ENCODE measurements at places on chromosomes 2 and 18. TPM values are rescaled to one million over a fixed set of nuclear protein-coding genes. Genes with fewer than 3 reads are reported as not detected.

CHST9 gene
- polyA plus RNA-seq, result 9.6 TPM

SEPTIN2 gene
- polyA plus RNA-seq, result 334 TPM

DSC2 gene
- 2.7 TPM for polyA plus RNA-seq

ELOA2 gene
- polyA plus RNA-seq, result 8.0 TPM

POMC gene
- 17.9 TPM for polyA plus RNA-seq

PKDCC gene
- polyA plus RNA-seq, result 121 TPM

PPP4R3B gene
- polyA plus RNA-seq, result 51.3 TPM

KIAA2012 gene
- 1.6 TPM for polyA plus RNA-seq

FAP gene
- 5.6 TPM for polyA plus RNA-seq

PROKR1 gene
- polyA plus RNA-seq, result 0.36 TPM

DSG1 gene
- 5.4 TPM for polyA plus RNA-seq

POTEI gene
- polyA plus RNA-seq, result 11.3 TPM

CRYBA2 gene
- 2.7 TPM for polyA plus RNA-seq

MC5R gene
- not detected for polyA plus RNA-seq

DPYSL5 gene
- 22.3 TPM for polyA plus RNA-seq

GYPC gene
- polyA plus RNA-seq, result 40.2 TPM

SOWAHC gene
- 13.3 TPM for polyA plus RNA-seq

ZBTB7C gene
- polyA plus RNA-seq, result 14.1 TPM

SH3RF3 gene
- polyA plus RNA-seq, result 9.3 TPM

PDE11A gene
- polyA plus RNA-seq, result 7.8 TPM

DOK6 gene
- polyA plus RNA-seq, result 11.1 TPM

DSG4 gene
- 0.83 TPM for polyA plus RNA-seq

ACTR2 gene
- 80.1 TPM for polyA plus RNA-seq

VWC2L gene
- polyA plus RNA-seq, result 0.13 TPM

CD8B2 gene
- 0.16 TPM for polyA plus RNA-seq

ZNF385B gene
- 28.1 TPM for polyA plus RNA-seq

ASB18 gene
- polyA plus RNA-seq, result 0.67 TPM

FBXO48 gene
- polyA plus RNA-seq, result 1.7 TPM

INHBB gene
- 46.1 TPM for polyA plus RNA-seq

PAX8 gene
- 22.3 TPM for polyA plus RNA-seq

CD207 gene
- polyA plus RNA-seq, result 1.5 TPM

FSHR gene
- polyA plus RNA-seq, result 8.8 TPM

FAM124B gene
- polyA plus RNA-seq, result 0.80 TPM

RSAD2 gene
- polyA plus RNA-seq, result 2.3 TPM

GKN2 gene
- polyA plus RNA-seq, result not detected

TLX2 gene
- 1.1 TPM for polyA plus RNA-seq

MEP1B gene
- polyA plus RNA-seq, result 0.78 TPM

ZNF892 gene
- 7.1 TPM for polyA plus RNA-seq

NEUROD1 gene
- polyA plus RNA-seq, result 0.62 TPM

COL4A4 gene
- polyA plus RNA-seq, result 3.4 TPM

ZNF804A gene
- not detected for polyA plus RNA-seq

LOXHD1 gene
- polyA plus RNA-seq, result 59.4 TPM

OTX1 gene
- polyA plus RNA-seq, result 0.36 TPM

NDUFB3 gene
- 129 TPM for polyA plus RNA-seq

FOXD4L1 gene
- polyA plus RNA-seq, result not detected

TMEM247 gene
- polyA plus RNA-seq, result 59.4 TPM

UXS1 gene
- 51.3 TPM for polyA plus RNA-seq

NEMP2 gene
- 32.0 TPM for polyA plus RNA-seq
